ENCODE measurements at places on chromosomes 4 and X.

DNA sequence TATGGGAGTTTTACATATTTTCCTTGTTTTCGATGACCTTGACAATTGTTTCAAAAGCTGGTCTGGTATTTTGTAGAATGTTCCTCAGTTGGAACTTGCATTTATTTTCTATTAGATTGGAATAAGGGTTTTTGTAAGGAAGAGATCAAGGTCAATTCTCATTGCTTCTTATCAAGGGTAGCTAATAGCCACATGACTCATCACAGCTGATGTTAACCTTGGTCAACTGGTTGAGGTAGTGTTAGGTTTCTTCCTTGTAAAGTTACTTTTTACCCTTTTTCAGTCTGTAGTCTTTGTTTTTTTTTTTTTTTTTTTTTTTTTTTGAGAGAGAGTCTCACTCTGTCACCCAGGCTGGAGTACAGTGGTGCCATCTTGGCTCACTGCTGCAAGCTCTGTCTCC, 257.2 kb downstream of the SNCA start:
- no peak for DNase-seq

DNA sequence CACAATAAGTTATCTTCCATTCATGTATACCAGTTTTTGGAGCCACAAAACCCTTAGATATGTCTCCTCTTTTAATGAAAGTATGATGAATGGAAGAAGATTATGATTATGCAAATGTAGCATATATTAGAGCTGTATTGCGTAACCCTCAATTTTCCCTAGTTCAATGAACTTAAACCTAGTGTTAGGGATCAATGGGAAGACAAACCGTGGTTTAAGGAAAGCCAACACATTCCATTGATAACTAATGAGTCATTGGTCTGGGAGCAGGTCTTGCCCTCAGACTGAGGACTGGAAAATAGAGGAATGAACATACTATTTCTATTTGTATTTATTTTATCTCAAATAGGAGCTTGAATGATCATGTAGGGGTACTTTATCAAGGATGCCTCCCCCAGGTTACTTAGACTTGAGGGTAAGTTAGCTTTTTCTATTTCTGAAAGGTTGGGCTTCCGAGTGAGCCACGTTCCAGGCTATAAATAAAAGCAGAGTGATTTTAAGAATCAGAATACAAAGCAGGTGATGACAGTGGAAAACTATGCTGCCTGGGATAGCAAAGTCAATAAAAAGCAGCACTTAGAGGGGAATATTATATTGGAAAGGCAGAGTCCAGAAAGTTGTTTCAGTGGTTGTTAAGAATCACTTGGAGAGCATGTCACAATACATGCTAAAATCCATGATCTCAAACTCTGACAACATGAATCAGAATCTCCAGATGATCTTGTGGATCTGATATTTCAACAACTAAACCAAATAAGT, 356.0 kb downstream of the ADAM29 start:
- DNase-seq: no peak

DNA sequence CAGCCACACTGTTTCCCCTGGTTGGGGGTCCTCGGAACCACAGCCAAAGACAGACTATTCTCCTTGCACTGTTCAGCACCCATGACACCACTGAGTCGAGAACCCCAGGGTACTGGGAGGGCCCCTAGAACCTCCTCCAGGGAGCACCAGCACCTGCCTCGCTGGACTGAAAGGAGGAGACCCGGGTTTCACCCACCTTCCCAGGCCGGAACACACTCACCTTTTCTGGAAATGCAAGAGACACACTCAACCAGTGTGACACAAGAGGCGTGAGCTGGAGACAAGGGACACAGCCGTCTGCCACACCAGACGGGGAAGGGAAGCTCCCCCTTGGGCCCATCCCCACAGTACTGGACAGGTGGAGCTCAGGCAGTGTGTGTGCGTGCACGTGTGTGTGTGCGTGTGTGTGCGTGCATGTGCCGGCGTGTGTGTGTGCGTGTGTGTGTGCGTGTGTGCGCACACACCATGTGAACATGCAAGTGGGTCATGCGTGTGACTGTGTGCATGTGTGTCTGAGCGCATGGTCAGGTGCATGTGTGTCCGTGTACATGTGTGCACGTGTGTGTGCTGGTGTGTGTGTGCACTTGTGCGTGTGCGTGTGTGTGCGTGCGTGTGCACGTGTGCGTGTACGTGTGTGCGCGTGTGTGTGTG, 128.8 kb upstream of the NKX1-1 start:
- peak; percentile 6 for DNase-seq

DNA sequence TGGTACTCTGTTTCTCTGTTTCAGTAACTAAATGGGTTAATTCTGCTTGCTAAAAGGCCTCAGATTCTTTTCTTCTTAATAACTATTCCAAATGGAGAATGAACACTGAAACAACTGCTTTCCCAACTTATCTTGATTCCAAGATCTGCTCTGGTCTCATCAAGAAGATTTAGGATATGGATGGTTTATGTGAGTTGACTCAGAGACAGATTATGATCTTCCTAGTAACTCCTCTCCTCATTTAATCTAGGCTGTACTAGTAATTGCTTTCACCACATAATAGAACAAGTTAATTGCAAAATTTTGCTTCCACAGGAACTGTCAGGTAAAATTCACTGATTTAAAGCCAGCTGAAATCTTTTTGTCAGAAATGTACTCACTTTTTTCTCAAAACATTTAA, 537.1 kb downstream of the GRID2 start:
- no peak for DNase-seq

DNA sequence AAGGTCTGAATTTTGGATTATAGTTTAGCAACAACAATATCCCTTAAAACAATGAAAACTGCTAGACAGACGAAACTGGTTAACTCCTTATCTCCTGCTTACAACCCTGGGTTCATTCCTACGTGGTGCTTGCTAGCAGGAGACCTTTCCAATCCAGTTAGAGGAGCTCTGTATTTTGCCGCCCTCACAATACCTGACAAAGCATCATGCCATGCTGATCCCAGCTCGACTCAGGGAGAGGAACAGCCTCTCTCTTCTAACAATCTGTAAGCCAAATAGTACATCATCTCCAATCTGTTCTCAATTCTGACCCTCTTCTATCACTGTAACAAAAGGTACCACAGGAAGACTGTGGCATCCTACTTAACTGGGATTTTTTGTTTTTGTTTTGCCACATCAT, 74.4 kb downstream of the PAPSS1 start:
- no peak for DNase-seq

DNA sequence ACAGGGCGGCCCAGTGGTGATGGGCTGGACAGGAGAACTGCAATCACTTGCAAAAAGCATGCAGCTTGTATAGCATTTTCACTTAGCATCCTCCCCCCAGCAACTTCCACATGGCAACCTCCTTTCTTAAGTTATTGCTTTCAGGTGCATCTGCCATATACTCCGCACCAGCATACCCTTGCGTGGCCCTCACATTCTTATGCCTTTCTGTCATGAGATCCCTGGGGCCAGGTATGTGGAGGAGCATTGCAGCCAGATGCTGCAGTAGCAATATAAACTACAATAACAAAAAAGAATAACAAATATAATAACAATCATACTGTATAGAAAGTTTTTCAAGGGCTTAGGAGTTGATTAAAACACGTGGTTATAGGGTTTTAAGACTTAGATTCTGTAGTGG, 26.3 kb upstream of the NUDT6 start:
- DNase-seq: no peak

- DNase-seq: no peak
Measured at GRCh38 chr4:183059797-183060196, 39.3 kb upstream of the WWC2 start.

GRCh38 chr4:167524091-167524490, 289.8 kb upstream of the SPOCK3 start:
- no peak for DNase-seq

- DNase-seq: no peak
Measured at GRCh38 chrX:95949588-95949987, 735.1 kb upstream of the DIAPH2 start.

All from heart right ventricle (tissue), 16 donors.